Testis (tissue), 5 donors: ENCODE measurements at places on chromosomes 6 and 20.
A peak's percentile ranks its signal among the peaks of the same experiment; 100 is the strongest.

- DNase-seq = no peak
These were observed 16.0 kb downstream of the LINC00237 start for GRCh38 chr20:21090111-21090618.

DNA sequence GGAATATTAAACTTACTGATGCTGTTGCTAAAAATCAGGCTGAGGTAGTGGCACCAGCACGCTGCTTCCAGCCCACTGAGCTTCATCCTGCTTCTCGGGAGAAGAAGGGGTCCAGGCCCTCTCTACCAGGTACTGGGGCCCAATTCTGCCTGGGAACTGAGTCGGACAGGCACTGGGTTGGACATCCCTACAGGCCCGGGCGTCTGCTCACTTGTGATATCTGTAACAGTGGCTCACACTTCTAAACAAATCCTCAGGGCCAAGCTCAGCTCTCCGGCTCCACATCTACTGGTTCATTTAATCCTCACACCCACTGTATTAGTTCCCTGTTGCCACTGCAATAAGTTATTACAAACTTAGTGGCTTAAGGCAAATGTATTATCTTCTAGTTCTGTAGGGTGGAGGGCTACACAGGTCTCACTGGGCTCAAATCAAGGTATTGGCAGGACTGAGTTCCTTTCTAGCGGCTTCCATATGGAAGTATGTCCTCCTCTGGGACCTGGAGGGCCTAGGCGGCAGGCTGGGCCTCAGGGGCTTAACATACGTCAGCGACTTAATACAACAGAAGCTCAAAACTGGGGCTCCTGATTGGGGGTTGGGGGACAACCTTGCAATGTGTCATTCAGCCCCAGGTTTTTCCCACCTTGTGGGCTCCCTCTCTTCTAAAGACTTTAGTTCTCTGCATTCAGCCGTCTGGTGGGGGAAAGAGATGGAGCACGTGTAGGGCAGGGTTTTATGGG is 1.6 kb upstream of the KCNK15 start:
- no peak for DNase-seq

DNA sequence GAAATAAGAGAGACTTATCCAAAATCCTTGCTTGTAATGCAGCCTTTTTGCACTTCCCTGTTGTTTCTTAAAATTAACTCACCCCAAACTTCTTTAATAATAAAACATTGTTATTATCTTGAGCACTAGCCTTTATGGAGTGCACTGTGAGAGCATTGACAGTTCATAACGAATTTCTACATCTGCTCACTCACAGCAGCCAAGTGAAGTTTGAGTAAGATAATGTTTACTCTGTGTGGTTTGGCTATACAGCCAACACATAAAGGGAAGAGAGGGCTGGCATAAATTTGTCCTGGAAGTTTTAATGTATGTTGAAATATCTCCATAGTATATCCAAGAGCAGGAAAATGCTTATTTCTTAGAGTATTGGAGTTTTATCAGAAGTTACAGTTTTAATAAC is 227.9 kb downstream of the FRK start:
- DNase-seq = no peak

GRCh38 chr6:164507206-164507940 is 802.0 kb downstream of the C6orf118 start:
- no peak for DNase-seq

- no peak for DNase-seq
These were observed 5.3 kb downstream of the IDH3B start for GRCh38 chr20:2658414-2659354.

GRCh38 chr6:108171918-108172516 is 6.2 kb downstream of the NR2E1 start:
- no peak for DNase-seq

GRCh38 chr20:52083627-52084232 is 107.8 kb downstream of the ZFP64 start:
- peak; percentile 82 for DNase-seq

DNA sequence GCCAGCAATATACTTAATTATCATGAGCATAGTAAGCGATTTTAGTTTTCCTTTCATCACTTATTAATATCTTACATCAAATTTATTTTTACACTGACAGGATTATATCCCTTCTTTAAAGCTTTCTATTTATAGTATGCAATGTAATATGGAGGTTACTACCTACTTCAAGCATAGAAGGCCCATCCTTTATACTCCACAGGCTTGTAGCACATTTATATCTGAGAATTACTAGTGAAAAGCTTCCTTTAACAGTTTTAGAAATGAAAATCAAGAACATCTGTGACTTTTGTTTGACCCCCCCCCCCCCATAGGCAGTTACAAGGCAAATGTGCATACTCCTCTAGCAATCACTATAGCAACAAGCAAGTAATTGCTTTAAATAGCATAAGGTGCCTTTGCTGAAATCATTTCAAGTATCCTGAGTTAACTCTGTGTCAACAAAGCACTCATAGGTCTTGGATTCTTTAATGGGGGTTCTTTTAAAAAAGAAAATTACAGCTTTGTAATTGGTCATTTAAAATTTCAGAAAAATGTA is 917.7 kb downstream of the PHF3 start:
- DNase-seq = no peak

DNA sequence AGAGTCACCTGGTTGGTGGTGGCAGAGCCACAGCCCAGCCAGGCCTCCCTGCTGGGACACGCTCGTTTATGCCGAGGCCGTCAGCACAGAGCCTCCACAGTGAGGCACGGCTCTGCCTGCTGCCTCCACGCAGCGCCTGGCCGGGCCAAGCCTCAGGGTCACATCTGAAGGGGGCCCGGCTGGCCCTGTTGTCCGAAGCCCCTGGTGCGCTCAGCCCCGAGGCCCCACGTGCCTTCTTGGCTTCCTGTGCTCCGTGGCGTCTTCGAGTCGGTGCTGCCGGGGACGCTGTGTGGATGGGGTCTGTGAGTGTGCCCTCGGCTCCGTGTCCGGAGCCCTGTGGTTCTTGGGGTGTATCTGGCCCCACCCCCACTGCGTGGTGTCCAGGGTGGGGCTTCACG is 10.4 kb upstream of the TNFRSF6B start:
- DNase-seq = no peak

- no peak for DNase-seq
These were observed 134.6 kb downstream of the GRM4 start for GRCh38 chr6:34011264-34011663.

DNA sequence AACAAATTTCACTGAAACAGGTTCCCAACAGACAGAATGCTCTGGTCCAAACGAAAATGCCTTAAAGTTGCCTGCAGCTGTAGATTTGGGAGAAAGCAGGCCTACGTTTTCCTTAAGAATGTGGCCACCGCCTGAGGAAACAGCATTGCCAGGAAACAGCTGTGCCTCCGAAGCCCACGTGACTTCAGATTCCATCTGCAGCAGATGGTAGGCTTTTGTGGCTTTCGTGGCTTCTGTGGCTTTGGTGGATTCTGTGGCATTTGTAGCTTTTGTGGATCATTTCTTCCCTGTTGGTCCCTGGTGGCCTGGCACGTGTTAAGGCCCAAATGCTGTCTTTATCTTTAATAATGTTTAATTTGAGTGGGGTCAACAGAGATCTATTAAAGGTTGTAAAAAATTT is 222.9 kb downstream of the TTLL2 start:
- DNase-seq = no peak

DNA sequence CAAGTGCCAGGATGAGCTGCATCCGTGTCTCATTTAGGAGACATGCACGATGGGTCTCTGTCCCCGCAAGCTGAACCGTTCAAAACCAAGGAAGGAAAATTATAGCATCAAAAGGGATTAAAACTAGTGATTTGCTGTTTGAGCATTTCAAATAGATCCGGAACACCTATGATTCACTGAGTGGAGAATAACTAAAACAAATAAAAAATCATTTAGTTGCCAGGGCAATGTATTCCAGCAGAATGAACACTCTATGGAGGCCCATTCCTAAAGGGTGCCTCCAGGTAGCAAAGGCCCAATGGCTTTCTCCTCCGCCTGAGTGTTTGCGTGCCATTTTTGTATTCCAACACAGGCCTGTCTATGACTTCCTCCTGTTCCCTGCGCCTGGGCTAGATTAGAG is 354.8 kb downstream of the ZFAND3 start:
- no peak for DNase-seq

DNA sequence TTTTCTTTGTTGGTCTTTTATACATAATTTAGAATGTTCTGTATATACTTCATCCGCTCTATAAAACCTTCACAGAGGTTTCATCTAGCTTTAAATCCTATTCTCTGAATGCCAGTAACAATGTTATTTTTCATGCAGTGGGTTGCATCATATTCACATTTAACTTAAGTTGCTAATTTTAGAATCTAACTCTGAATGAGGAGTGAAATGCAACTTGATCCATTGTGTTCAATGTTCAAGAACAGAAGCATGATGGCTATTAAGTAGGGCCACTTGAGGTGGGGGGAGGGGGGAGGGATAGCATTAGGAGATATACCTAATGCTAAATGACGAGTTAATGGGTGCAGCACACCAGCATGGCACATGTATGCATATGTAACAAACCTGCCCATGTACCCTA is 224.5 kb downstream of the NKAIN2 start:
- no peak for DNase-seq

GRCh38 chr20:48761023-48761785 is 66.6 kb downstream of the PREX1 start:
- DNase-seq = peak; percentile 22

DNA sequence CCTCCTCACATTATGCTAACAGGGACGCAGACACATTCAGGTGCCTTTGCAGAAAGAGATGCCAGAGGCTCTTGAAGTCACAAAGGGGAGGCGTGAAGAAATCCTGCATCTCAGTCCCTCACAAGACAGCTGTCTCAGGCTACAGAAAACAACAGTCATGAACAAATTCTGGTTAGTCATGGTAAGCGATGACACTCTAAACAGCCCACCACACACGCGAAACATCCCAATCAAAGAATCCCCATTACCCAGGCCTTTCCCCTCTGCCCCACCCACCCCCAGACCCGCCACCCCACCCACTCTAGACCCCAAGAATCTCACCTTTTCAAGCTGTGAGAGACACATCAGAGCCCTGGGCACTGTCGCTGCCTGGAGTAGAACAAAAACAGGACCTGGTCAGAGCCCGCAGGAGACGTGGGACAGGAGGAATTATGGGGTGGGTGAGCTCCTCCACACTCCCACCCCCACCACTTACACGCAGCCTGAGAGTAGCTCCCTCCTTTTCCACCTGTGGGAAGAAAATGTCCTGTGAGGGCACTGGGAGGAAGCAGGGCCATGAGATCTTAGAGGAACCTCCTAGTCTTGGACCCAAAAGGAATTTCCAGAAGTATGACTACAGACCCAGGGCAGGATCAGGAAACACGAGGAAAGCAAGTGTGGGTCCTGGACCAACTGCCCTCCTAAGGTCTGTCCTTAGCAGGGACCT is 2.7 kb downstream of the HLA-B start:
- DNase-seq = no peak

- DNase-seq = no peak
These were observed 48.1 kb downstream of the TCP11 start for GRCh38 chr6:35093118-35093445.

GRCh38 chr20:51668515-51668914 is 99.7 kb downstream of the ATP9A start:
- DNase-seq = no peak

DNA sequence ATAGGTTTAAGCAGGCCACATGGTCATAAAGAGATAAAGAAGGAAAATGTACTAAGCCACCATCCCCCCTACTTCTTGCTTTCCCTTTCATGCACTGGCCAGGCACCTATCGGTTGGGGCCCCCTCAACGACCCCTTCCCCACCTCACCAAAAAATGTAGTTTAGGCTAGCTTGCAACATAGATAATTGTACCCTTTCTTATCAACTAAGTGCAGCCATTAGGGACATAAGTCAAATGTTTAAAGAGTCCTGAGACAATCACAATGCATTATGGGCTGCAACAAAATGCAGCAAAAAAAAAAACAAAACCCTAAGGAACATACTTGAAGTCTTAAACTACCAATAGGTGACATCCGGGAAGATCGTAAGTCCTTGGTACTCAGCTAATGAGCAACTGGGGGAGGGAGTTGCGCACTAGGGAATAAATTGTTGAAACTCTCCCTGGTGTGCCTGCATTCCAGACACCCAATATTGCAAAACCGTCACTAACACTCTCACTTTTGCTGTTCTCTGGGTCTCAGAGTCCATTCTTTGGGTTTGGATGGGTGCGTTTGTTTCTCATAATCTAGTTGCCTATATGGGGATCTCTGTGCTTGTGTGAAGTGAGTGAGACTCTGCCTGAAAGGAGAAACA is 12.4 kb upstream of the HLA-G start:
- no peak for DNase-seq

DNA sequence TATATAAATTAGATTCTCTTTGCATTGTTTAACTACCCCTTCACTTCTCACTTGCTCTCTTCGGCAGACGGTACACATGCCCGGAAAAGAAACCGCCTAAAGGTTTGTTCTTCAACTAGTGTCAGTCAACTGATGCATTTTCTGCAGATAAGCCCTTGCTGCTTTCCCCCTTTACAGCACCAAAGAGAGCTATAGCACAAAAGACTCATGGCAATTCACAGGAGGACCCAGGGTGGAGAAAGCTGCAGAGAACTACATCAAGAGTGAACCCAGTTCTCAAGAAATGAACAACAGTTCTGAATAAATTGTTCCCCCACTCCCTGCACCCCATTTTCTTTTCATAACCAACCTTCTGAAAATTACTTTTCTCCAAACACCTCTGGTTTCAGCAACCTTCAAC is 8.9 kb downstream of the CD164 start:
- no peak for DNase-seq

- peak; percentile 36 for DNase-seq
These were observed 81.8 kb downstream of the KIF16B start for GRCh38 chr20:16491294-16491905.

DNA sequence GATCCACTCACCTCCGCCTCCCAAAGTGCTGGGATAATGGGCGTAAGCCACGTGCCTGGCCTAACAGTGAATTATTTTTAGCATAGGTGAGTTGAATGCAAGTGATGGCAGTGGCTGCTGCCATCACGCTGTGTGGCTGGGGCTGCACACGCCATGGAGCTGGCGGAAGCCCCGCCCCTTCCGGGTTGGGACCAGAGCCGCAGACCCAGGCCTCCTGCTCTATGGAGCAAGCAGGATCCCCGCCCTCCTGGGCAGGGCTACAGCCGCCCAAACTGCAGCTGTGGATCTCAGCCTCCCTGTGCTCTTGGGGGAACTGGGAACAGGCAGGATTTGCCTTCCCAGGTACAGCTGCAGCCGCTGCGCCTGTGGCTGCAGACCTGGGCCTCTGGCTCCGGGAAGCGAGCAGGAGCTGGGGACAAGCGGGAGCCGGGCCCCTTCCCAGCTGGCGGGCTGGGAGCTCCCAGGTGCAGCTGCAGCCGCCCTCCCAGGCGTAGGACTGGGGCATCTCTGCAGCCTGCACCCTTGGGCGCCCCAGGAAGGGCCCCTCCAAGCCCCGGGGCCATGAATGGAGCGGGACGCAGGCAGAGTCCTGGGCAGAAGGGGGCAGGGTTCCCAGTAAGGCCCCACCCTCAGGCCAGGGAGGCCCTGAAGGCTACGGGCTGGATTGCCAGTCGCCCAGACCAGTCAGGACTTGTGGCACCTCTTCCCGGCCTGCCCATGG is 30.9 kb upstream of the SLA2 start:
- peak; percentile 67 for DNase-seq
